ENCODE measurements at places on chromosomes 12 and 14.

GRCh38 chr14:105203057-105203531, 22.0 kb upstream of the NUDT14 start:
- no peaks in the 10 kb centered on the region for H3K36me3 ChIP-seq
- no peak overlapping the region for H3K27ac ChIP-seq
- H3K4me1 ChIP-seq, result peaks cover 12% of the 10 kb centered on the region

GRCh38 chr12:88923631-88924030, 343.4 kb upstream of the KITLG start:
- H3K4me3 ChIP-seq, result no peak overlapping the region

DNA sequence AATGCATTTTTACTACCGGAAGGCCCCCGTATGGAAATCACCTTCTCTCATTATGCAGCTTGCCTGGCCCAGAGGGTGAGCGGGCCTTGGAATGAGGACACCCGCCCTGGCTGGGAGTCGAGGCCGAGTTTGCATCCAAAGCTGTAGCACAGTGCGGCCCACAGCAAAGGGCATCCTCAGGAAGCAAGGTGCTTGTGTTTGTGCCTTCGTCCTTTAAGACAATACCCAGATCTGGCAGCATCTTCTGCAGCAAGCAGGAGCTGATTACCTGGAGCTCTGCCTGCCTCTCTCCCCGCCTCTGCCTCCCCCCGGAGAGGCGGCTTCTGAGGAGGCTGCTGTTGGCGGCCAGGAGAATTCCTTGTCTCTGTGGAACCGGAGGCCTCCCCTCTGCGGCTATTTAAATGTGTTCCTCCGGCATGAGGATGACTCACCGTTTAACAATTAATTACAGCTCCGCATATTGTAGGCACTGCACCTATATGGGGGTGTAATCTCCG, 145.3 kb downstream of the CACNA1C start:
- H3K27me3 ChIP-seq, result peaks cover 12% of the 10 kb centered on the region
- no peak overlapping the region for H3K4me3 ChIP-seq
- no peak overlapping the region for H3K27ac ChIP-seq
- no peaks in the 10 kb centered on the region for H3K4me1 ChIP-seq
- no peaks in the 10 kb centered on the region for H3K36me3 ChIP-seq
- DNase-seq, result no peak

- H3K4me3 ChIP-seq, result no peak overlapping the region
- DNase-seq, result no peak
- H3K4me1 ChIP-seq, result peaks cover 4% of the 10 kb centered on the region
- H3K36me3 ChIP-seq, result no peaks in the 10 kb centered on the region
- H3K27me3 ChIP-seq, result no peaks in the 10 kb centered on the region
Observed at GRCh38 chr12:93102744-93103143, 173.6 kb upstream of the EEA1 start.

GRCh38 chr12:48883305-48884161, 17.9 kb upstream of the RND1 start:
- peaks cover 6% of the 10 kb centered on the region for H3K4me1 ChIP-seq
- no peaks in the 10 kb centered on the region for H3K36me3 ChIP-seq
- no peak for DNase-seq

DNA sequence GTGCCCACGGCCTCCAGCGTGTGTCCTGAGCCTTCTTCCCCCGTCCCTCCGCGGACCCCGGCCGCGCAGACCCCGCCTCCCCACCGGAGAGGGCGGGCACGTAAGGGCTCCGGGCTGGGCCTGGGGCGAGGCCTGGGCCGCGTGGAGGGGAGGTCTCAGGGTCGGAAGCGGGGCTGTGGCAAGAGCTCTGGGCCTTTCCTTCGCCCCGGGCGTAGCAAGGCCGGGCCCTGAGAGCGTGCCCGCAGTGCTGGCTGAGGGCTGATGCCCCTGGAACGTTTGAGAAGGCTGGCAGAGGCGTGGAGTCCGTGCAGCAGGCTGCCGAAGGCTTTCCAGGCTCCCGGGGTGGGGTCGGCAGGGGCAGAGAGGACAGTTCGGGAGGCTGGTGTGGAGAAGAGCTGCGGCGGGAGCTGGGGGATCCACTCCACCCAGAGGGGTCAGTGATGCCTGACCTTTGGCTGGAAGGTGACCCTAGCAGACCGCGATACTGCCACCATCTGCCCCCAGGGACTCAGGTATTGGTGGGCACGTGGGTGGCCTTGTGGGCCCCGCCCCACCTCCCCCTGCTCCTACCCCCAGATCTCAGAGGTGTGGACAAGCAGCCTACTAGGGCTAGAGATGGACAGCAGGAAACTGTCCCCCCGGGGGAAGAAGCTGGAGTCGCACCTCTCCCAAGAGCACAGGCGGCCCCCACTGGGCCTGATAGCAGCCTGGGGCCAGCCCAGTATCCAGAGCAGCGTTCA, 558 bp downstream of the TEX22 start:
- H3K27me3 ChIP-seq, result no peaks in the 10 kb centered on the region
- H3K36me3 ChIP-seq, result peaks cover 28% of the 10 kb centered on the region
- peaks cover 24% of the 10 kb centered on the region for H3K4me1 ChIP-seq
- peak; percentile 54 for DNase-seq

DNA sequence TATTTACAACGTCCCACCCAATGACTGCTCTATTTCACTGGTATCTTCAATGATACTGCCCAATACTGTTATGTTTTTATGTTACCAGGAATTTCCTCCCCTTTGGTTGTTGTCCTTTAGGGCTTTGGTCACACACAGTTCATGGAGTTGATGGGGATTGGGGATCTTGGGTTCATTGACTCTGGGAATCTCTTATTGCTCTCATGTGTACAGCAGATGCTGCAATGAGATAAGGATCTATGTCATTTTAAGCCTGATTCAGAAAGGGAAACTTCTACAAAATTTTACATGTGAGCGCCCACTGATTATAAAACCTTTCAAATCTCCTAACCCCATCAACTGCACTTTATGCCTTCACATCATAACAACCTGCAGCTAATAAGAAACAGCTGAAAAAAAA, 67.2 kb downstream of the FAR2 start:
- H3K4me3 ChIP-seq, result no peak overlapping the region
- no peak overlapping the region for H3K27ac ChIP-seq
- H3K36me3 ChIP-seq, result no peaks in the 10 kb centered on the region

GRCh38 chr12:132827763-132828703, 636 bp downstream of the GOLGA3 start:
- H3K27ac ChIP-seq, result peak overlapping the region; percentile 84
- no peaks in the 10 kb centered on the region for H3K27me3 ChIP-seq
- DNase-seq, result peak; percentile 33
- peaks cover 54% of the 10 kb centered on the region for H3K36me3 ChIP-seq
- peaks cover 47% of the 10 kb centered on the region for H3K4me1 ChIP-seq

DNA sequence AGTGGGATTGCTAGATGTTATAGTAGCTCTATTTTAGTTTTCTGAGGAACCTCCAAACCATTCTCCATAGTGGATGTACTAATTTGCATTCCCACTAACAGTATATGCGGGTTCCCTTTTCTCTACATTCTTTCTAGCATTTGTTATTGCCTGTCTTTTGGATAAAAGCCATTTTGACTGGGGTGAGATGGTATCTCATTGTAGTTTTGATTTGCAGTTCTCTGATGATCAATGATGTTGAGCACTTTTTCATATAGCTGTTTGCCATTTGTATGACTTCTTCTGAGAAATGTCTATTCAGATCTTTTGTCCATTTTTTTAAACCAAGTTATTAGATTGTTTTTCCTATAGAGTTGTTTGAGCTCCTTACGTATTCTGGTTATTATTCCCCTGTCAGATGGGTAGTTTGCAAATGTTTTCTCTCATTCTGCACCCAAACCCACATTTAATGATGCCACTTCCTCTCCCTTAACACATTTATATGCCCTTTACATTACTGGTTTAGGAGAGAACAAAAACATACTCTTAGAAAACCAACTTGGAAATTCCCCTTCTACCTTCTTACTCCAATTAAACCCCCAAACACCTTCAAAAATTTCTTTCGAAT, 48.2 kb downstream of the NELL2 start:
- H3K27me3 ChIP-seq, result no peaks in the 10 kb centered on the region
- peak overlapping the region; percentile 54 for H3K4me3 ChIP-seq
- peak overlapping the region; percentile 82 for H3K27ac ChIP-seq
- H3K36me3 ChIP-seq, result peaks cover 5% of the 10 kb centered on the region

- no peaks in the 10 kb centered on the region for H3K4me1 ChIP-seq
- H3K27me3 ChIP-seq, result peaks cover 8% of the 10 kb centered on the region
- no peaks in the 10 kb centered on the region for H3K36me3 ChIP-seq
- DNase-seq, result no peak
- no peak overlapping the region for H3K4me3 ChIP-seq
- no peak overlapping the region for H3K27ac ChIP-seq
Observed at GRCh38 chr12:62865937-62866336, 69.0 kb downstream of the PPM1H start.

DNA sequence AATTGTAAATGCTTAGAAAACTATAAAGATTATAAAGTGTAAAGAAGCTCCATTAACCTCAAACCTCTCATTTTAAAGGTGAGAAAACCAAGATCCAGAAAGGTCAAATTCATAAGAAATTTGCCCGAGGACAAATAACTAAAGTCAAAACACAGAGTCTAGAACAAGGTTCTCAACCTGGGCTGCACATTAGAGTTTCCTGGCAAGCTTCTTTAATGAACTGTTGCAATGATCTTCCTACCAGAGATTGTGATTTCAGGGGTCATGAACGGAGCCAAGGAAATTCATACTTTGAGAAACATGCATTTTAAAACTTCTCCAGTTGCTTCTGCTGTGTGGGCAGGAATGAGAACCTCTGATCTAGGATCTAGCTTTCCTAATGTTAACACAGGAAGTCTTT, 86.8 kb downstream of the DERA start:
- no peaks in the 10 kb centered on the region for H3K36me3 ChIP-seq
- DNase-seq, result no peak
- H3K27ac ChIP-seq, result no peak overlapping the region
- no peak overlapping the region for H3K4me3 ChIP-seq
- no peaks in the 10 kb centered on the region for H3K4me1 ChIP-seq
